ENCODE measurements at places on chromosomes 4 and X.

GRCh38 chr4:181863856-181864255 is 379.3 kb upstream of the TENM3 start:
- DNase-seq = no peak

GRCh38 chr4:2570551-2571222 is 34.2 kb downstream of the FAM193A start:
- peak; percentile 82 for DNase-seq

DNA sequence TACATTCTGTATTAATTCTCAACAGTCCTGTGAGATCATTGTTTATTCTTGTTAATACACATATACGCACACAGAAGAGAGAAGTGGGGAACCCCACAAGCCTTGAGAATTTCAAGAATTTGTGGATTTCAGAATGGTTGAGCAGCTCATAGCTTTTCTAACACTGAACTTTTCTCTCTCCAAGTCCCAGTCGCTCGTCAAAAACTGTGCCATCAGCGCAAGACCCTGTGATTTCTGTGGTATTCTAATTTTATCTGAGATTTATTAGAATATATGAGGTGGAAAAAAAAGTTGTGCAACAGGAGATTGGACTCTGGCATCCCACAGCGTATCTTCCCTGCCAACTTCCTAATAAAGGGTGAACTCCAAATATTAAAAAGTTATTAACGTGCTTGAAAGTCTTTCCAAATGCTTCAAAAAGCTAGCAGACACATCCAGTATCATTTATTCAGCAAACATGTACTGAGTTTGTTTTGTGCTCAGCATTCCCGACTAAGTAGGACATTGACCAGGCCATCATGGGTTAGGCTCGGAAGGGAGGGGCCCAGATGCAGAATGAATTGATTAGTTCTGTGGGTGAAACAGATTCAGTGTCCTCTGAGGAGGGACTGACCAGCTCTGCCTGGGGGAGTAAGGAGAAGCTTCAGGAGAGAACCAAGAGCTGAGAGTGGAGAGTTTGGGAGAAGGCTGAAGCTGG is 165.6 kb downstream of the CBR4 start:
- DNase-seq = no peak

- no peak for DNase-seq
Observed at GRCh38 chr4:94348666-94349065, 6.0 kb upstream of the HPGDS start.

DNA sequence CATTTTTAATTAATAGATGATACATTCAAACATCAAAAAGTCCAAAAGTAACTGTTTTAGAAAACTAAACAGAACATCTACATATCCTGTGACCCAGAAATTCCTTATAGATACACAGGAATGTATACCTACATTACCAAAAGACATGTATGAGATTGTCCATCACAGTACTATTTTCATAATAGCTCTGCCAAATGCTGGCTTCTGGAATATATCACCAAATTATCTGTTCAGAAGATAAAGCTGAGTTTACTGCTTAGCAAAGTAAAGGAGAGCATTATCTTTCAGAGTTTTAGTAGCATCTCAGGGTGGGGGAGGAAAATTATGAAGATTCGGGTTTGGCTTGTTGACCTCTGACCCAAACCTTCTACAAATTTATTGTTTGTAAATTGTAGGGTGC is 368.9 kb upstream of the SLC7A11 start:
- no peak for DNase-seq

DNA sequence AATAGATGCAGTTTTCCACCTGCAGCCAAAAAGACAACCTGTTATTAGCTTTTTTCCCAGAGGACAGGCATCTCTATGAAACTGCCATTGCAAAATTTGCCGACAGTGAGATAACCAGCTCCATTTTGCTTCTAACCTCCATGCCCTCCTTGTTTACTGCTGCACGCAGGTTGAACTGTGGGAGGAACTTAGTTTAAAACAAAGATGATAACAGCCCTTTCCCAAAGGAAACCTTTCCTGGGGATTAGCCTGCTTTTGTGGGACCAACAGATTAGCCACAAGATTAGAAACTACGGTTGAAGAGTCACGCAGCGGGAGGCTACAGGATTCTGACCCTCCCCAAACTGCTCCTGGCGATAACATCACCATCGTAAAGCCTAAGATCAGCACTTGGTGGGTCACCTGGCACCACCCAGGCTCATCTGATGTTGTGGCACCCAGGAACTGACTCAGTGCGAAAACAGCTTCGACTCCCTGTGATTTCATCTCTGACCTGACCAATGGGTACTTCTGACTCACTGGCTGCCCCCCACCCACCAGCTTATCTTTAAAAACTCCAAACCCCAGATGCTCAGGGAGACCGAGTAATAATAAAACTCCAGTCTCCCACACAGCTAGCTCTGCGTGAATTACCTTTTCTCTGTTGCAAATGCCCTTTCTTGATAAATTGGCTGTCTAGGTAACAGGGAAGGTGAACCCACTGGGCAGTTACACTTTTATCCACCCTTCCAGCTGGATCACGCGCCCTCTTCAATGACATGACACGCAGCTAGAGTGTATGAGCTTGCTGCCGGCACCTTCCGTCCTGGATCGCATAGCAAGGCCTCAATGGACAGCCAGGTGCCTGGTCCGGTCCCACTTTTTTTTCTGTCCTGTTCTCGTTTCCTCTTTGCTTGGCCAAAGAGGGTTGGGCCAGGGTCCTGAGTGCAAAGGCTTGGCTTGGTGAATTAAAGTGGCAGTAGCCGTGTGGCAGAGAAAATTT is 27.2 kb downstream of the NOP14 start:
- peak; percentile 43 for DNase-seq

GRCh38 chrX:105723966-105724735 is 98.2 kb upstream of the NRK start:
- no peak for DNase-seq

DNA sequence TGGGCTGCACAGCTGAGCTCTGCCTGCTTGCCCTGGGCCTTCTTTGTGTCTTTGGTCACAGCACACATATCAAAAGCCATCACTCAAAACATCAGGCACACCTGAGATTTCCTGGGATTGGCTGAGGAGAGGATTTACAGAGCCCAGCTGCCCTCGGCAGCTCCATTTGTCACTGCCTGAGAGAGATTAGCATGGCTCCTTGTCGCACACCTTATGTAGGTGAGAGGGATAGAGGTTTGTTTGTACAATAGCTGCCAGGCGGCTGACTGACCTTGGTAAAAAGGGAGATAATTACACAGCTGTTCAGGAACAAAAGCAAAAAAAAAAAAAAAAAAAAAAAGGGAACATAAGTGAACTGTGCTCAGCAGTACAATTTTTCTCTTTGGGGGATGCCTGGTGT is 63.2 kb downstream of the MGST2 start:
- no peak for DNase-seq

DNA sequence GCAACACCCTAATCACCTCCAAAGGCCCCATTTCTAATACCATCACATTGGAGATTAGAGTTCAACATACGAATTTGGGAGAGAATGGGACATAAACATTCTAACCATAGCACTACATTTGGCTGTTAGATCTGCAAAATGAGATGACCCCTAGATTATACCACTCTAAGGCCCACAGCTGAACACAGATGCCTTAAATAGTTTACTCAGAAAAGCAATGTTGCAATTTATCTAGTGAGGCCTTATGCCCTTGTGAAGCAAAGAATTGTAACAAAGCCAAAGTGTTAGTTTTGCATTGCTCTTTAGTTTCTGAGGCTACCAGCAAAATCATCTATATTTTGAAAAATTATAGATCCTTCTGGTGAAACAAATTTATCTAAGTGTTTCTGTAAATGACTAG is 31.6 kb upstream of the ARHGEF6 start:
- DNase-seq = no peak

DNA sequence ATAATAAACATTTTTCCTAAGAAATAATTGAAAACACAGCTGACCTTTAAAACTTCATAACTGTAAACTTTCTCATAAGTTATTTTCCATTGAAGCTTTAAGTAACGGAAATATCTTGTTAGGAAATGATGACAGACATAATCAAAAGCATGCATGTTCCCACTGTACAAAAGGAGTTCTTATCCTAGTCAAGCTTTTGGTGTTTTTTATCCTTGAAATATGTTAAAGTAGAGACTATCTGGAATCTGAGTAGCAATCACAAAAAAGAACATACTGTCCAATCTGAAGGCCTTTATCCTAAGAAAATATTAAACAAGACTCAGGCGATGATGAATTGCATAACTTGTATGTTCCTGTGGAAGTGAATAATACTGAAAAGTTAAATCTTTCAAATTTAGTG is 14.4 kb downstream of the GEMIN8 start:
- DNase-seq = no peak

GRCh38 chr4:21678711-21679110 is 269.9 kb downstream of the KCNIP4 start:
- DNase-seq = no peak

GRCh38 chr4:94933799-94934198 is 176.0 kb downstream of the BMPR1B start:
- no peak for DNase-seq

DNA sequence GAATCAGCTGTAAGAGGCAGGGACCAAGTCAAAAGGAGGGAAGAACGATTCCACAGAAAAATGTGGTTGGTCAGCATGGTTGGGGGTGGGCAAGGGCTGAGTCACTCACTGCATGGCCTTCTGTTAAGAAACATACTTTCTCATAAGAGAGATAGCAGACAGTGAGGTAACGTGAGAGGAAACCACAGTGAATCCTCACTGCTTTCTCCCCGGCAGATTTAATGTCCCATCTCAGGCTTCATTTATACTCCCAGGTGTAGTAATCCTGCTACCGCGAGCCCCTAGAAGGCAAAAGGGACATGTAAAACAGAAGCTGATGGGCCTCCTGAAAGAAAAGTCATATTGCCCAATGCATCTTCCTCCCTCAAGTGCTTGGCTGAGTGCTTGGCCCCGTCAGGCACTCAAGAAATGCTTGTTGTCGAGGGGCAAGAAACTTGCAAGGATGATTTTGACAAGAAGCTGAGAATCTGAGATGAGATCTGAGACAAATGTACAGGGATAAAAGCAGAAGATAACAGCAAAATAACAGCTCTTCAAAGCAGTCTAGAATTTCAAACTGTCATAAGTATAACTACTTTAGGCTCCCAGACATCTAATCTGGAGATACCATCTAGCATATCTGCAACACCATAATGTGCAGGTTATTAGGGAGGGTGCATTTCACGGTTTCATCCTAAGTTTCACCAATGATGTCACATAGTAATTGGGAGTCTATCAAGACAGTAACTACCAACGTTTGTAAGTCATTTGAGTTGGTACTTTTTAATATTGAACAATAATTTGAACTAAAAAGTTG is 40.2 kb downstream of the SH3KBP1 start:
- no peak for DNase-seq

DNA sequence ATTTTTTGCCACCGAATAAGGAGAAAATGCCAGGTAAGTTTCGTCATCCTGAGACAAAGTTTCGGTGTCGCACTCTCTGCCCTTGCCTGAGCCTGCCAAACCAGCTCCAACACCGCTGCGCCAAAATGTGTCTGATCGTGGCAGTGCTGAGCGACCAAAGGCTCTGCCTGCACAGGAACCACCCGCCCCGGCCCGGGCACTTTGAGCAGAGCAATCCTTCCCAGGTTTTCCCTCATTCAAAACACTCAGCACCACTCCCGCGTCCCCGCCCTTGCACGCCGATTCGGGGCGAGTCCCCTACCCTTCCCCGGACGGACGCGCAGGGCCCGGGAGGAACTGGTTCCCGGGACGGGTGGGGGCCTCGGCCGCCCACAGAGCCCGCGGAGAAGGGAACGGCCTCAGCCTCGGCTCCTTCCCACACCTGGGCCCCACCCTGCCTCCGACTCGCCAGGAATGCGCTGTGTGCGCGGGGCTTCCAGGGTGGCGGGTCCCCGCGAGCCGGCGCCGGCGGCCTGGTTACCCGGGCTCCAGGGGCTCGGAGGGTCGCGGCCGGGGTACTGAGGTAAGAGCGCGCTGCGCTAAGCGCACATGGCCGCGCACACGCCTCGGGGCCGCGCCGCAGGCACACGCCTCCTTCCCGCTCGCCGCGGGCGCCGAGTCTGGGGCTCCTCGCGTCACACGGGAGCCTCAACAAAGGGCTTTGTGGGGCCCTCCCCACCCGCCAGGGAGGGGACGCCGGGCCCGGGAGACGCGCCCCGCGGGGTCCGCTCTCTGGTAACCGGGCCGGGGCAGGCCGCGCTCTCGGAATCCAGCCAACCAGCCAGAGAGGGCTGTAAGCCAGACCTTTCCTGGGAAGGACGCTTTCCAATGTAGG is at the start of gene C4orf36:
Gene C4orf36, minus strand, starts transcription at position 661 of the 874 bp plus-strand sequence. CDS start 902 bp downstream, outside the sequence.
- peak; percentile 63 for DNase-seq

DNA sequence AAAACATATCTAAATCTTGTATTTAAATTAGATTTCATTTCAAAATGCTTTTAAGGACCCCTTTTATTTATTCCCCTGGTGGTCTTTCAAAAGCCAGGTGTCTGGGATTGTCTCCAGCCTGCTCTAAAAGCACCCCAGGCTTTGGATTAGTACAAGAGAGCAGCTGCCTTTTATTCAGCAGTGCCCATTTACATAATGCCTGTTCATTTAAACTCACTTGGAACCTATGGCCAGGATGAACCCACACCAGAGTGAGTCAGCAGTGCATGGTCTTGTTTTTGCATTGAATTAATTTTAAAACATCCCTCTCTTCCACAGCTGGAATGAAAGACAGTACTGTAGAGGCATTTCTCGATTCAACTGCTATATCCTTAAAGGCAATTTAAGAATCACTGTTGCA is 64.1 kb upstream of the TENM3 start:
- DNase-seq = no peak

- no peak for DNase-seq
Observed at GRCh38 chr4:168777277-168777965, 232.6 kb downstream of the CBR4 start.

DNA sequence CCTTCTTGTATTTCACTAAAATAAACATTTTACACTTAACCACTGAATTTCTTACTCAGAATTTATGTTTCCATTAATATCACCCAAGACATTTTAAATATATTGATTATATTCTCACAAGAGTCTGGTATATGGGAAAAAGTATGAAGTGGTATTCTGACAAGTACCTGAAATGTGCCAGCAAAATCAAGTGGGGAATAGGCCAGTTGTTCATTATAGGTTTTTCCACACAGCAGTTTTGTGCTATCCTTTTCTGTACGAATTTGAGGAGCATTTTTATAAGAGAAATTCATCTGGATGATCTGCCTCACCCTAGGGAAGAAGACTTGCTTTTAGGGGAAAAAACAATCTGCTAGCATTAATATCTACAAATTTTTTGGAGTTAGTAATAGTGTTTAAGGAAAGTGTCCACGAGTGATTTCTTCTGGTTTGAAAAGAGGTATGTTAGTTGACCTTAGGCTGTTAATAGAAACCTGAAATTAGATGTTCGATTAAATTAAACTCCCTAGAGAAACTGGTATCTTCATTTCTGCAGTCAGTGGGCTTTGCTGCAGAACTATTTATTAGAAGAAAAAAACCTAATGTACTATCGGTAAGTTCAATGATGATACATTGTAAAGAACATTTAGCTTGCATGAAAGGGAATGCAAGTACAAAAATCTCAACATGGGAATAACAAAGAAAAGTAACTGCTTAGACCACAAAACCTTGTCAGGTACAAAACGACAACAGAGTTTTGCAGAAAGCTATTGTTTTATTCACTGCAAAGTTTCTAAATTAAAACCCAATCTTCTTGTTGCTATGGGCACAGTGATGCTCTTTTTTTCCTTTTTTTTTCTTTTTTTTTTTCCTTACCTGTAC is 1.8 kb downstream of the KLF3 start:
- DNase-seq = no peak
